ENCODE measurements at places on chromosomes 5 and 9.
A peak's percentile ranks its signal among the peaks of the same experiment; 100 is the strongest.

DNA sequence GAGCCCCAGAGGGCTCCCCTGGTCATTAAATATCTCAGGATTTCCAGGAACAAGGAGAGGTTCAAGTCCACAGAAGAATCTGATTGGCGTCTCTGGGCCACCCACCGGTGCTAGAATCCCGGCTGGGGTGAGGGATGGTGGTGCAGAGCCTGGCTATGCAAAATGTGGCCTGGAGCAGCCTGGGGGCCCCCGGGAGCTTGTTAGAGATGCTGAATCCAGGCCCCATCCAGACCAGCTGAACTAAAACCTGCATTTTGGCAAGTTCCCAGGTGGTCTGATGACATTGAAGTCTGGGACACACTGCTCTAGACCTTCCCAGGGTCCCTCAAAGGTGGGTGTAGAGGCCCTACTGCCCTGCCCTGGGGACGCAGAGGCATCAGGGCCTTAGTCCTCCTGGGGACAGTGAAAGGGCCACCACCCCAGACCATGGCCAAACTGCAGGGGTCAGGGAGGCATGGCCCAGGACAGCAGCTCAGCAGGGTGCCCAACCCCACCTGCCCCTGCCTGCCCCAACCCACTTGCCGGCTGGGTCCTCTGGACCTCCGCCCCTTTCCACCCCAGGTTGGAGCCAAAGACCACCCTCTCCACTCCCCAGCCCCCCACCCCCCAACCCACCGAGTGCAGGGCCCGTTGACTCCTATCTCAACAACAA lies 34.7 kb downstream of the ADAMTS2 start:
- no peak for DNase-seq

DNA sequence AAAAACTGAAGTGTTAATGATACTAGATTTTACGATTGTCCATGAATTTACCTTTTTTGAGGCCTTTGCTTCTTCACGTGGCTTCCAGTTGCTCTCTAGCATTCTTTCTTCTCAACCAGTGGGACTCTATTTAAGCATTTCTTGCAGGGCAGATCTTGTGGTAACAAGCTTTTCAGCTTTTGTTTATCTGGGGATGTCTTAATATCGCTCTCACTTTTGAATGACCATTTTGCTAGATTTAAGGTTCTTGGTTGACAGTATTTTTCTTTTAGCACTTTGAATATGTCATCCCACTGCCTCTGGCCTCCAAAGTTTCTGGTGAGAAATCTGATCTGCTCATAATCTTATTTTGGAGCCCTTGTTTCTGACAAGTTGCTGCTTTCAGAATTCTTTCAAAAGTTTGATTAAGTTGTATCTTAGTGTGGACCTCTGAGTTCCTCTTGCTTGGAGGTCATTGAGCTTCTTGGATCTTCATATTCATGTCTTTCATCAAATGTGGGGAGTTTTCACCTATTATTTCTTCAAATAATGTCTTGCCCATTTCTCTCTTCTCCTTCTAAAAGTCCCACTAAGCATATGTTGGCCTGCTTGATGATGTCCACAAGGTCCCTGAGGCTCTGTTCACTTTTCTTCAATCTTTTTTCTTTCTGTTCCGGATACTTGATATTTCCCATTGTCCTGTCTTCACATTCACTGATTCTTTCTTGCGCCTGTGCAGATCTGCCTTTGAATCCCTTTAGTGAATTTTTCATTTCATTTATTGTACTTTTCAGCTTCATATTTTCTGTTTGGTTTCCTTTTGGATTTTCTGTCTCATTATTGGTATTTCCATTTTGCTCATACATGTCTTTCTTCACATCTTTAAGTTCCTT lies 8.8 kb downstream of the EXOC3 start:
- no peak for DNase-seq

DNA sequence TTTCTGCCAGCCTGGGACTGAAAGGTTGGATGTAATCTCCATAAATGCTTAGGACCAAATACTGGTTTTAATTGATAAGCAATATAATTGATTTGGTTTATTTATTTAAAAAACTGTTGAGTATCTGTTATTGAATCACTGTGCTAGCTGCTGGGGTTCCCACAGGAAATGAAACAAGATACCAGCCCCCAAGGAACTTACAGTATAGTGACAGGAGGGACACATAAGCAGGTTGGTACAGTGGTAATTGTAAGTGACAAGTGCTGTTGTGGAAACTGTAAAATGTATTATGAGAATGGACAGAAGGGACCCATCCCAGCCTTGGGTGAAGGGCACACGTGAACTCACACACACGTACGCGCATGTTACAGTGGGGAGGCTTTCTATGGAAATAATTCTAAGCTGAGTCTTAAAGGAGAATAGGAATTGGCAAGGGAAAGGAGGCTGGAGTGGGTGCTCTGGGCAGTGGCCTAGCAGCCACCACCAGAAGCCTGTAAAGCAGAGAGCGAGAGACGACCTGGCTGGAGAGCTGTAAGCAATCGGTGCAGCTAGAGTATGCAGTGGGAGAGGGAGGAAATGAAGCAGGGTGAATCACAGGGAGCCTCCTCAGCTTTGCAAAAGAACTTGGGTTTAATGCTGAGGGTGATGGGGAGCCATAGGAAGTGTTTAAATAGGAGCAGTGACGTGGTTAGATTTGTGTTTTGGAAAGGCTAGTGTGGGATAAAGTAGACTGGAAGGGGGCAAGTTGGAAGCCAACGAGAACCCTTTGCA lies 39.3 kb downstream of the GLRA1 start:
- DNase-seq: no peak

DNA sequence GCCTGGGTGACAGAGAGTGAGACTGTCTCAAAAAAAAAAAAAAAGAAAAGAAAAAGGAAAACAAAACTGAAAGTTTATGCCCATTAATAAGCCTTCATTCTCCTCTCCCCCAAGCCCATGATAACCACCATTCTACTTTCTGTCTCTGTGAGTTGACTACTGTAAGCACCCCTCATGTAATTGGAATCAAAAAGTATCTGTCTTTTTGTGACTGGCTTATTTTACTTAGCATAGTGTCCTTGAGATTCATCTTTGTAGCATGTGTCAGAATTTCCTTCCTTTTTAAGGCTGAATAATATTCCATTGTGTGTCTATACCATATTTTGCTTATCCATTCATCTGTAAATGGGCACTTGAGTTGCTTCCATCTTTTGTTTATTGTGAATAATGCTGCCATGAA lies 14.0 kb upstream of the TMEM171 start:
- DNase-seq: no peak

GRCh38 chr9:71504636-71505035 lies 263.7 kb downstream of the CEMIP2 start:
- DNase-seq: no peak

DNA sequence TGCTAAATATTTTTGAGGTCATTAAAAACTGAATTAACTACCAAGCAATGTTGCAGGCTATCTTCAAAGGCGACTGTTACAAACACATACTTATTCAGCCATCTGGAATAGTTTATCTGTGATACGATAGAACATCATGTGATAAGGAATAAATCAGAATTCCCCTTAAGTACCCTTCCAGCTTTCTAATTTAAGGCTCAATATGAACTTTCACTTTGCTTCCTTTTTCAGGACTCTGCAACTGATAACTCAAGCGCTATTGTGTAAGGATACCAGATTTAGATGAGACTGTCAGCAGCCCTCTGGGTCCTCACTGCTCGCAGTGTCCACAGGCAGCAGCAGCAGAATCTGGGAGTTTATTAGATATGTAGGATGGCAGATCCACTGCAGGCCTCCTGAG lies 416.3 kb downstream of the SPATA31D1 start:
- DNase-seq: no peak

DNA sequence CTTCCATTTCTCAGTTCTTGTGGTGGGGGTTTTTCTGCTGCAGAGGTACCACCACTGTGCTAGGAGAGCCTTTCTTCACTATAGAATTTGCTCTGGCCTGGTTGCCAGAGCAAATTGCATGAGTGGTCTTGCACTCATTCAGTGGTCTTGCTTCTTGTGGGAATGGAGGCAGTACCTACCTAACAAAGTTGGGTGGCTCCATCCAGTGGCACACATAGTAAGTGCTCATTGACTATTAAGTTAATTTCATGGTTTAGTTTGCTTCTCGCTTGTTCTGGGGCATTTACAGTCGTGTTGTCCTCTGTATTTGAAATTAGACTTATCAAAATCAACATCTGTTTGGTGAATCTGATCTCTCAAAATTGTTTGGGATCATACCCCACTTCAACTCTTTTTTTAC lies 23.0 kb downstream of the SLC28A3 start:
- DNase-seq: no peak

DNA sequence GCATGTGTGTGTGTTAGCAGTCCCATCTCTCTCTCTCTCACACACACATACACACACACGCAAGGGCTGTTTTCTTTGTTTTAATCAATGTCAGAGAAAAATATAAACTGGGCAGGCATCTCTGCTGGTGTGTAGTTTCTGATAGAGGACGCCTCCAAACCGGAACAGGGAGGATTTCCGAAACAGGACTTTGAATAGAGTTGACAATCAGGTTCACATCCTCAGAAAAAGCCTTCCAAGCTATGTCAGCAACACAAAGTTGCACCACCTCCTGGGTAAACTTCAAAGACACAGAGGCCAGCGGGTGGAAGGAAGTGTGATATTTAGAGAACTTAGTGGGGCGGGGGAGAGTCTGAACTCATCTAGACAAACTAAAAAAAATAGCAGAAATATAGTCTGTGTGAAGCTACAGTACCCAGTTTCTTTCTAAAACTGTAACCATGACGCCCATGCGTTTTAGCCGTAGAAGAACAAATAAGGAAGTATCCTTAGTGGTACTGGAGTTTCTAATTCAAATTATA lies 1.2 kb downstream of the ST8SIA4 start:
- DNase-seq: peak; percentile 17

GRCh38 chr5:76553251-76553650 lies 70.0 kb downstream of the F2RL2 start:
- no peak for DNase-seq

- no peak for DNase-seq
Observed at GRCh38 chr5:146428658-146429057, 18.5 kb upstream of the TCERG1 start.

DNA sequence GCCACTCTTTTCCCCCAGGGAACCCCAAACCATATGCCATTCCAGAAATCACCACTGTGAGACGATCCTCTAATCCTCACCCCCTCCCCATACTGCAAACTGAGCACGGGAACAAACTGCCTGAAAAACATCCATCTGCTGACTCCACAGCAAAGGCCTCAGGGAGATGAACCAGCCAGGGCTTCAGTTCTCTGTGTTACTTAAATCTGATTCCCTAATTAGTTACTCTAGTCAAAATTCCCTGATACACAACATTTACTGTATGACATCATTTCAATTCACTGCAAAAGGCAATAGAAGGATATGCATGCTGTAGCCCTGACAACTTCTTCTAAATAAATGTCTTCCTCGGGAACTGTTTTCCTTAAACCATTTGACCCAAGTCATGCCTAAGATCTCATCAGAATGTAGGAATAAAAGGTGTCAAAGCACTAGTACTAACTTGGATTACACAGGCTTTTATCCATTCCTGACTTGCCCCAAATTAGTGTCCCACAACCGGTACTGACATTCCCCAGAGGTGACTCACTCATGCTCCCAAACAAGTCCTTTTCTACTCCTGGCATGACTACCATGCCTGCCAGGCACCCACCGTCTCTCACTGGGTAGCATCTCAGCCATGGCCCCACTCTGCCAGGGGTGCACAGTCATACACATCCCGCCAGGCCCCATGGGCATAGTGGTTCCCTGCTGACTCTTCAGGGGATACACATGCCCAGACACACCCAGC lies 35.0 kb downstream of the MTX3 start:
- DNase-seq: no peak

GRCh38 chr9:33697171-33697570 lies 98.2 kb upstream of the PRSS3 start:
- no peak for DNase-seq

GRCh38 chr5:154312000-154312399 lies 121.5 kb downstream of the GALNT10 start:
- DNase-seq: no peak

DNA sequence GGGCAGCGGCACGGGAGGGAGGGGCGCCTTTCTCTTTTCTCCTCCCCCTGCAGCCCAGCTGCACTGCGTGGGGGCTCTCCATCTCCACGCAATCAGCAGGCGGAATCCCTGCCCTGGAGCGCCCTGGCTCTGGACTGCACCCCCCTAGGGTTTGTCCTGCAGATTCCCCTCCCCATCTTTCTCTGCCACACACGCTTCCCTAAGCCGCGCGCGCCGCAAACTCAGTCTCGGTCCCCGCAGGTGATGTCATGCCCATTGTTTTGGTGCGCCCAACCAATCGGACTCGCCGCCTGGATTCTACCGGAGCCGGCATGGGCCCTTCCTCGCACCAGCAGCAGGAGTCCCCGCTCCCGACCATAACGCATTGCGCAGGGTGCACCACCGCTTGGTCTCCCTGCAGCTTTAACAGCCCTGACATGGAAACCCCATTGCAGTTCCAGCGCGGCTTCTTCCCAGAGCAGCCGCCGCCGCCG lies at the start of gene KCNN2:
KCNN2 (plus strand) TSS at position 347 of the 473 bp plus-strand sequence; CDS start at position 417, 70 bp downstream.
- DNase-seq: peak; percentile 91

- DNase-seq: no peak
Observed at GRCh38 chr5:138258704-138259292, 15.6 kb downstream of the GFRA3 start.

DNA sequence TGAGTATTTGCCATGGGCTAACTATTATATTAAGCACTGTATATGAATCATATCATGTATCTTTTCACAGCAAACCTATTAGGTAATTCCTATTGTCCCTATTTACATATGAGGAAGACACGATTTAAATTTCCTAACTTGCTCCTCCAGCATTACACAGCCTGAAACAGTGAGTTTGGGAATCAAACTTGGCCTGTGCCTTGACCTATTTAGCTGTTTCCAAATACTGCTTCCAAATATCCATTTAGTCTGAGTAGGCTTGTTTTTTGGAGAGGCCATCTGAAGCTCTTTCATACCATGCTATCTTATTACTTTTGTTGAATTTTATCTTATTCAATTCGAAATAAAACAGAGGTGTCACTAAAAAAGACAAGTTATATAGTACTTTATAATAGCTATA lies 447.3 kb upstream of the MPDZ start:
- no peak for DNase-seq

- DNase-seq: no peak
Observed at GRCh38 chr5:16529306-16529705, 63.7 kb upstream of the ZNF622 start.

GRCh38 chr5:180160215-180160614 lies 48.8 kb downstream of the RASGEF1C start:
- DNase-seq: no peak

GRCh38 chr5:149015561-149015960 lies 47.3 kb downstream of the SH3TC2 start:
- DNase-seq: no peak

- peak; percentile 92 for DNase-seq
Observed at GRCh38 chr9:83707768-83708514, at the start of gene UBQLN1. UBQLN1 (minus strand) TSS chr9:83707958; CDS start chr9:83707679, 279 bp downstream.

- DNase-seq: no peak
Observed at GRCh38 chr9:117400171-117400570, 14.7 kb downstream of the ASTN2 start.

Measured in head of caudate nucleus (tissue), 42 donors.